Aorta (tissue), 5 donors: ENCODE measurements at places on chromosomes 12 and 14. TPM values are rescaled to one million over a fixed set of nuclear protein-coding genes. Genes with fewer than 3 reads are reported as not detected.

DNA sequence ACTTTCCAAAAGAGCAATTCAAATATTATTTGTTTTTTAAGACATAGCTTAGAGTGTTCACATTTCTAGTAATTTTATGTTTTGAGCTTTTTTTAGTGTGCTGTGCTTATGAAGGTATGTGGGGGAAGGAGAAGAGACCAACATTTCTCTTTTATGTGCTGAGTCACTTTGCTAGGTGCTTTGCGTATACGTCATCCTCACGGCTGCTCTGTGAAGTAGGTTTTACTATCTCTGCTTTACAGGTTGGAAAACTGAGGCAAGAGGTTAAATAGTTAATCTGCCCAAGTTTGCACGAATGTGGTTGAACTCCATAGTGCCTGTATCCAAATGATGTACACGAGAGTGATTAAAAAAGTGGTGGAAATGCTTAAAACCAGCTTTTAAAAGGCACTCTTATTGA lies 75.9 kb downstream of the AEBP2 start:
- no peak for DNase-seq

DNA sequence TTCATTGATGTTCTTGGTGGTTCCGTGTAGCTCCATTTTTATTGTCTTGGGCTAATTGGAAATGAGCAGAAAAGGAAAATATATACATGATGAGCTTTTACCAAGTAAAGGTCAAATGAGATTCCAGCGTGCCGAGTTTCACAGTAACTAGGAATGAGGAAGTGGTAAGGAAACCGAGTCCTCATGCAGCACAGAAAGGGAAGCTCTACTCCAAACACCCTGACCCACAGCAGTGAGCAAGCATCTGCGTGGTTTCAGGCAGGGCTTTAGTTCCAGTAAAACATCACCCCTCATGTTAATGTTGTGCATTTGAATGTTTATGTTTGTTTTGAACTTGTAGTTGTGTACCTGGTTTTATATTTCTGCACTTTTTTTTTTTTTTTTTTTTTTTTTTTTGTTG lies 208.0 kb downstream of the SLC41A2 start:
- DNase-seq = no peak

DNA sequence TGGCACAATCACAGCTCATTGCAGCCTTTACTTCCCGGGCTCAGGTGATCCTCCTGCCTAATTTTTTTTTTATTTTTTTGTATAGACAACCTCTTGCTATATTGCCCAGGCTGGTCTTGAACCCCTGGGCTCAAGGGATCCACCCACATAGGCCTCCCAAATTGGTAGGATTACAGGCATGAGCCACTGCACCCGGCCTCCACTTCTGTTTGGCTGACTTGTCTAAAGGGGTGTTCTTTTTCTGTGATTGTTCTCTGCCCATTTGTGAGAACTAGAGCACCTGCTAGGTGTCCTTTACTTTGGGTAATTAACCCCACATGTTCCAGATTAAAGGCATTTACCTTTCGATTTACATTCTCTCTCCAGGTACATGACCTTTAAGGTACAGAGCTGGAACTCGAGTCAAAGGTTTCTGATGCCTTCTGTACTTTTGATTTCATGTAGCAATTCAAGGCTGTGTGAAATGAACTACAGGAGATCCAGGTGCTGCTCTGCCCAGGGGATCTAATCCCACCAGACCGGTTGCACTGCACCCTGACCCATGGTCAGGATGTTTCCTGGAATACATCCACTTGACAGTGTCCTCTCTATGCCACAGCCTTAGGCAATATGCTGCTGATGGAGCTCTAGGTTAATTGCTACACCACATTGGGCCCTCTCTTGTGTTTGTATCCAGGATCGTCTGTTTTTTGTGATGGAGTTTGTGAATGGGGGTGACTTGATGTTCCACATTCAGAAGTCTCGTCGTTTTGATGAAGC lies 163.6 kb downstream of the PRKCH start:
- no peak for DNase-seq

DNA sequence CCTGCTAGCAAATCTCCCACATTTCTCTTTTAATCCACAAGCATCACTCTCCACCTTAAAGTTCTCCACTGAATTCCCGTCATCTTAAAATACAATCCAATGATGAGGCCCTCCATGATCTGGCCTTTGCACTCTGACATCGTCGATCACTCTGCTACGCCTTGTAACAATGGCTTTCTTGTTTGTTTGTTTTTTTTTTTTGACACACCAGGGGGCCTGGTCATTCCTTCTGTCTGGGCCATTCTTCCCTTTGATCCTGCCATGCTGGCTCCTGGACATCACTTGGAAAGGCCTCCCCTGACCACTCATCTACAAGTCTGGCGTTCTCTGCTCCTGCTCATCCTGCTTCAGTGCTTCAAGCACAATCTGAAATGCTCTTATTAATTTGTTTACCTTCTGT lies 233.5 kb downstream of the PPM1H start:
- no peak for DNase-seq

- DNase-seq = no peak
These were observed 2.7 kb downstream of the ANO4 start for GRCh38 chr12:100797246-100797645.

- peak; percentile 69 for DNase-seq
These were observed 910.0 kb downstream of the TMEM121 start for GRCh38 chr14:106436310-106436905.

- no peak for DNase-seq
These were observed 35.5 kb downstream of the CCDC92 start for GRCh38 chr12:123936956-123937706.

DNA sequence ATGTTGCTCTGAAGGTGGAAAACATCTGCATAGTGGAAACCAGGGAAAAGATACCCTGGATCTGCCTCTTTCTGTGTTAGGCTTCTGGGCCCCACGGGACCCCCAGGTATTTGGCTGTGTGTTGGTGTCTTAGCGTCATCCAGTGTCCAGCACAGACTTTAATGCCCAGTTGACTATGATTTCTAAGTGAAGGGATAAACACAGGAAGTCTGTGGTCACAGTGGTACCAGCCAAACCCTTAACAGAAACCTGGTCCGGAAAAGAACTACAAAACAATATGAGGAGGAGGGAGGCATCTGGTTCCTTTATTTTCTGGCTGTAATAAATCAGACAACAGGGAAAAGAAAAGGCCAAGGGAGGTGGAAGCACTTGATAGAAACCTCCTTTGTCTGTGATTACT lies 56.4 kb downstream of the CMKLR1 start:
- no peak for DNase-seq

DNA sequence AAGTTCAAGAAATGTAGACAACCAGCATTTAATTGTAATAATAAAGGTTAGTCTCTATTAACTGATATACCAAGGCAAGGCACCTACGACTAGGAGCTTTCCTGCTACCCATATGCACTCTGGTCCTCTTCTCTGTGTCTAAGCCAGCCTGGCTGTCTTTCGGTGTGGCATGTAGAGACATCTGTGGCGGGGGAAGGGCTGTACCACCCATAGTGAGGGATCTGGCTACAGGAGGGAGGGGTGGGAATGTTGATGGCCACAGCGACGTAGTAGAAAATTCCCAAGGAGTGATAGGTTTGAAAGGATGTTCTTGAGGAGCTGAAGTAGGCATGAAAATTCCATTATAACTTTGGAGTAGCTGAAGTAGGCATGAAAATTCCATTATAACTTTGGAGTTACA lies 344.2 kb downstream of the ATP23 start:
- no peak for DNase-seq

DNA sequence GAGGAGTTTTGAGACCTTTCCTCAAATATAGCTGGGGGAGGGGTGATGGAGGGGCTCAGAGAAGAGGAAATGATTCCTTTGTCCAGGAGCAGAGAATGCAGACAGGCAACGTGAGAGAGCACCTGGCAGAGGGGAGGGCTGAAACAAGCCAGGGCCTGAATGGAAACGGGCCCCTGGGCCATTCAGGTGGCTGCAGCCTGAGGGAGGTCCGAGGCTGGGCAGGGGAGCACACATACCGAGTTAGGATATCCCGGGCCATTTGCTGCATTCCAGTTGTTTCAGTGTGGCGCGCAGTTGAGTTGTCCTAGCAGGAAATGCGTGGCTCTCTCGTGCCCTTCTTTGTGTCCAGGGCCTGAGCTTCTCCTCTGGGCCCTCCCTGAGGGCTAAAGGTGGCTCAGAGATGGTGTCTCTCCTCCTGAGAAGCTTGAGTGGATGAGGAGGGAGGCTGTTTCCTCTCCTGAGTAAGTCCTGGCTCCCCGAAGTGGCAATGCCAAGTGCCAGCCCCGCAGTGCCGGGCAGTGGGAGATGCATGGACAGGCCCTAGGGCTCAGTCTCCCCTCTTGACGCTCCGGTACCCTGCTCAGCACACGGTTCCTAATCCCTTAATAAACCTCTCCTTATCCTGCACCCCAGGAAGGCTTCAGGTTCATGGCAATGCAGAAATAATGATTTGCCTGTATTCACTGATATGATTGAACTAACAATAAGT lies 85.5 kb upstream of the VRK1 start:
- no peak for DNase-seq

- no peak for DNase-seq
These were observed 28.1 kb downstream of the ETNK1 start for GRCh38 chr12:22653075-22653474.

DNA sequence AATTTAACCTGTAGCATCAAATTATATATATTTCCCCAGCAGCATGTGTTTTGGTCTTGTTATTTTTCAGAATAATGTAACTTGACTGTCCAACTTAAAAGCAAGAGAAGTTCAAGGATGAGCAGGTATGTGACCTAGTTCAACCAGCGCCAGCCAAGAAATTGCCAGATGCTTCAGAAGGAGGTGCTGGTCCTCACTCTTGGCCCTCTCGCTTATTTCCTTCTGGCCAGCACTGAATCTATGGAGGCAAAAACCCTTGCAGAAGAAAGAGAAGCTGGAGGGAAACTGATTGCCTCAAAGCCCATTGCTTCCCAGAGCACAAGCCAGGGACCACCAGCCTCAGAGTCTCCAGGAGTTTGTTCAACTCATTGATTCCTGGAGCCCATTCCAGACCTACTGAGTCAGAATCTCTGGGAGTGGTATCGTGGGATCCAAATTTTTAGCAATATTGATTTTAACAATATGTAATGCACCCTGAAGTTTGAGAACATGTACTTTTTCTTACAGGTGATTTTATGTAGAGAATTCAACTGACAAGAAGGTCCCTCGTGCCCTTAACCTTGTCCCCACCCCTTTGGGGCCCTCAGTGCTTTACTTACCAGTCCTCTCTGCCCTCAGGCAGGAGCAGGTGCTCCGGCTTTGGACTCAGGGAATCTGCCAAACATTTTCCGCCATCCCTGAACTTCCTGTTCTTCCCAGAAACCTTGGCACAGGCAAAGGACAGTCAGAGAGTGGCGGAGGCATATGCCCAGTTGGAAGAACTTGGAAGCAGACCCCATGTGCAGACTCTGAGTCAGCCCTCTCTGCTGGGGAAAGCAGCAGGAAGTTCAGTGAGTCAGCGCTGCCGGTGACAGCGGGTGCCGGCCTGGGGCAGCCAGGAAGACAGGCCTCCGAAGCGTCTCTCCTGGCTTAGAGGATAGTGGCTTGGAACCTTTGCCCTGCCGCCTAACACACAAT lies 10.4 kb downstream of the BEST3 start:
- peak; percentile 90 for DNase-seq

DNA sequence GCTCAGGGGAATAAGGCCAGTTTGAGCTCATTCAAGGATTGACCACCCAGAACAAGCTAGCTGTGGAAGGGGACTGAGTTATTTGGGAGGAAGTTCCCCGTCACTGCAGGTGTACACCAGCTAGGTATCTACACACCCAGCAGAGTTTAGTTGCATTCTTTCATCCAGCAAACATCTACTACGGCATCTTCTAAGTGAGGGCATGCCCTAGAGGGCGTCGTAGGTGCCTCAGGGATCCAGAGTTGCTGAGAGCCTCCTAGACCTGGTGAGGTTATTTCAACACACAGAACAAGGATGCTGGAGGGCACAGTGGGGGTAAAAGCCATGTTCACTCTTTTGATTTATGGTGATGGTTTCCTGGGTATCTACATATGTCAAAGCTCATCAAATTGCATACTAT lies 149.6 kb downstream of the KSR2 start:
- DNase-seq = no peak

DNA sequence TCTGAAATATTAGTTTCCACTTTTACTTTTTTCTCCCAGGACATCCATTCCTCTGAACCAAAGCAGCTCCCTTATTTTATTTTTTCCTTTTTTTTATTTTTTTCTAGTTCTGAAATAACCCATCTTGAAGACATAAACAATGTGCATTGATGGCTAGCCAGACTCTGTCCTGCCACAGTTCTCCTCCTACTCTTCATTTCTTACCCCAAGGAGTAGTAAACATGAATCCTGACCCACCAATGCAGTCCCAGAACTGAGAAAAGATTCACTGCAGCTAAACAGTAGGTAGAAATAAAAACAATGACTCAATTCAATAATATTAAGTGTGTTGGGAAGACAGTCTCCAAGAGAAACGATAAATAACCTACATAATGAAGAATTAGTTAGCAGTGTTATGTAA lies 65.7 kb upstream of the NOVA1 start:
- DNase-seq = no peak

- no peak for DNase-seq
These were observed 68.4 kb downstream of the ANO6 start for GRCh38 chr12:45284096-45284901.

- DNase-seq = no peak
These were observed 11.8 kb upstream of the CEBPE start for GRCh38 chr14:23130871-23131270.

- DNase-seq = no peak
These were observed 104.1 kb downstream of the MYRFL start for GRCh38 chr12:69929125-69929524.

DNA sequence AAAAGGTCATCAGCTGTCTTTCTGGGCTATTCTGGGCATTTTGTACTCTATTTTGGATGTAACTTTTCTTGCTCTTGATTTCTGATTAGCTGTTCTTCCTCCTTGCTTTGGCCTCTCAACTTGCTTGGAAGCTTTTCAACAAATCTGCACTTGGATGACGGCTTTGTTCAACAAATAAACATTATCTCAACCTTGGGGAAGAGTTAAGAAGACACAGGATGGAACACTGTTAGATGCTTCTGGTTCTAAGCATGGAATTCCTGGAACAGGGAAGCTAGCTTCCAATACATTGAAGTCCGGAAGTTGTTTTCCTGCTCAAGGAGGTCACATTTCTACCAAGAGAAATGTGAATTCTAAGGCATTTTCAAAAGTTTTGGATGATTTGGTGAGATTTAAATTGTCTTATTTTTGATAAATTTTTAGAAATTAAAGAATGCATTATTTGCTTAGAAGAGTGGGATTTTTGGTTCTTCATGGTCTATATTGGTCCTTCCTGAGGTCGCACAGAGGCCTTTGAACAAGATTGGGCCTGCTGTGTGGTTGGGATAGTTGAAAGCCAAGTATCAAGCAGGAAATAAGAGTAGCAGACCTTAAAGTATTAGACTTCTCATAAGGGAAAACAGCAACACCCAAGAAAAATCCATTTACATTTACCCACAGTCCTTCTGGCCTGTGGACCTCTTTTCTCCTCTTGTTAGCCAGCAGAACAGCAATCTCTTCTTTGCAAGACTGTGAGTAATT lies 59.2 kb downstream of the PPFIBP1 start:
- no peak for DNase-seq

The SERPINA1 gene
- total RNA-seq = 23.1 TPM

The TAS2R31 gene
- 5.3 TPM for total RNA-seq

The CCDC197 gene
- not detected for total RNA-seq

The KCNC2 gene
- not detected for total RNA-seq

The KRT2 gene
- total RNA-seq = not detected

The KRT72 gene
- total RNA-seq = not detected

The CLEC4D gene
- 2.0 TPM for total RNA-seq

The PHETA1 gene
- 9.3 TPM for total RNA-seq

The RPGRIP1 gene
- total RNA-seq = 0.39 TPM

The KLHL33 gene
- 0.39 TPM for total RNA-seq
